CMK (cell line): ENCODE measurements at places on chromosomes 2 and 18.

- DNase-seq, result no peak
Measured at GRCh38 chr2:215832791-215833190, 180.6 kb downstream of the MREG start.

DNA sequence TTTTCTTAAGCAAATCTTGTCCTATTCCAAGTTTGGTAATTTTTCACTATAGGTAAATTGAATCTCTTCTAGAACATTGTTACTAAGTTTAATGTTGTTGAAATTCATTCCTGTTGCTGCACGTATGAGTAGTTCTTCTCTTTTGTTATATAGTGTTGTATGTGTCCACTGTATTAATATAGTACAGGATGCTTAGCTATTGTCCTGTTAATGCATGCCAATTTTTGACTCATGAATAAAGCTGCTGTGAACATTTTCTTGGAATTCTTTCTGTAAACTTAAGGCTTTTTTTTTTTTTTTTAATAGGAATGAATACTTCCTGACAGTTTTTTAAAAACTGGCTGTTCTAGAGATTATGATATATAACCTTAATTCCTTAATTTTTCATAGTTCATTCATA is 326.9 kb downstream of the SLC4A3 start:
- DNase-seq, result no peak

DNA sequence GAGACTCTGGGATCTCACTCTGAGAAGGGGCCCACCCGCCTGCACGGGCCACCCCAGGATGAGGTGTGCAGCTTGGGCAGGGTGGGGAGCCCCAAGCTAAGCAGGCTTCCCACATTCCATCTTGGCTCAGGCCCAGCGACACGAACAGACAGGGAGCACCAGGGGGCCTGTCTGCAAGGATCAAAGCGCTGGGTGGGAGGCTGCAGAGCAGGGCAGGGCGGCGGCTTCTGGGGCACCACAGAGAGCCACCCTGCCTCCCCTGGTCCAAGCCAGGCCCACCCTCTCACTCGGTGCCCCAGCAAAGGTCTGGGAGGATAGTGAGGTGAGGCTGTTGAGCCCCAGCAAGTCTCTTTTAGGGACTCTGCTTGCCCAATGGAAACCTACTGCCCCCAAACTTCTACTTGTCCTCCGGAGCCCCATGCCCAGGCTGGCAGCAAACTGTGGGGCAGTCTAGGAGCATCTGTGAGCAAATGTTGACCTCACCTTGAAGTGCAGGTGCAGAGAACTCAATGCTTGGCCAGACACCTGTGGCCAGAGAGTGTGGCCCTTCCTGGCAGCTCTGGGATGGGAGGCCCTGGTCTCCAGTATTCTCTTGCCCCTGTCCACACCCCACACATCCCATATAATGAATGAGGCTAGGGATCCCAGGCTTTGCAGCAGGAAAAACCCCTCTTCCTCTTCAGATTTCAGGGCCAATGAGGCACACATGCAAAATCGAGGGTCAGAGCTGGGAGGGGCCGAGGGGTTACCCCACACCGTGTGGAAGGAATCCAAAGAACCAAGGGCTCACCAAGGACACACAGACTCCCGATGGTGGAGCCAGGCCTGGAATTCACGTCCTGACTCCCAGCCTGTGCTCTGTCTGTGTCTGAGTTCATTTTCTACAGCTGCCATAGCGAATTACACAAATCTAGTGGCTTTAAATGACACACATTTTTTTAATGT is 18.8 kb upstream of the GLI2 start:
- no peak for DNase-seq

GRCh38 chr2:239668651-239669050 is 267.8 kb upstream of the HDAC4 start:
- no peak for DNase-seq

DNA sequence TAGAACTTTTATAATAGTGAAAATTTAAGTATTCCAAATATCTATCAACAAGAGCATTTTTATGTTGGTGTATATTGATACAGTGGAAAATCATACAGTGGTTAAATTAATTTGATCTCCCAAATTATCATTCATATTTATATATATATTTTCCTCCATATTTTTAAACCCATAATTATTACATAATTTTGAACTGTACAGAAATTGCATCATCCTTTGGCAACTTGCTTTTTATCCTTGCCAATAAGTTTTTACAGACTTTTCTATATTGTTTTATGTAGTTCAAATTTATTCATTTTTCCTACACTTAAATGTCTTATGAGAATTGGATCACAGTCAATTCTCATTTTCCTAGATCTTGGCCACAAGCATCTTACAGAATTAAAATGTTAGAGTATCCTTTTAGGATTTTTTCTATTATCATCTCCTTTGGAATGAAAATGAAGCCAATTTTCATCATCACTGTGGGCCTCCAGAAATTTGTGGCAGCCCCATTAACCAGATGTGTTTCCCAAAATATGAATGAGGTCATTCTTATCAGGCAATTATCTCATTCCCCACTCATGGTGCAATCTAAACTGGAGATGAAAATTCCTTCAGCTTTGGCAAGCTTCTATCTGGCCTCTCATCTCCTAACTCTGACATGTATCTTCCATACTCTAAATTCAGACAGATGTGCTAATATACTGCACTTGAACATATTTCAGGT is 94.2 kb upstream of the DLGAP1 start:
- DNase-seq, result no peak

GRCh38 chr18:22952525-22952924 is 19.4 kb downstream of the RBBP8 start:
- no peak for DNase-seq

GRCh38 chr18:37754141-37754540 is 188.5 kb upstream of the CELF4 start:
- no peak for DNase-seq

DNA sequence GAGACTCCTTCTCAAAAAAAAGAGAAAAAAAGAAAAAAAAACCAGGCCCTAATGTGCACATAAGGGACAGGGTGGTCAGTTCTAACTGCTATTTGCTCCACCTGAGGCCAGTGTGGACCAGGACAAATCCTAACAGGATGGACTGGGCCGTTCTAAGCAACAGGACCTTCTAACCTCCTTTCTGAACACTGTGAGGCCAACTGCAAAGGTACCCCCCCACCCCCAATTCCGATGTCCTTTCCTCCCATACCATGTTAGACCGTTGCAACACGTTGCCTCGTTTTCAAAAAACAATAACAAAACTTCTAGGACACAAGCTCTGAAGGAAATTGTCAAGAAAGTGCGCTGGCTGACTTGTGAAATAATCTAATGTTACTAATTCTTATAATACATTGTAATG is 1.2 kb downstream of the THAP4 start:
- no peak for DNase-seq

DNA sequence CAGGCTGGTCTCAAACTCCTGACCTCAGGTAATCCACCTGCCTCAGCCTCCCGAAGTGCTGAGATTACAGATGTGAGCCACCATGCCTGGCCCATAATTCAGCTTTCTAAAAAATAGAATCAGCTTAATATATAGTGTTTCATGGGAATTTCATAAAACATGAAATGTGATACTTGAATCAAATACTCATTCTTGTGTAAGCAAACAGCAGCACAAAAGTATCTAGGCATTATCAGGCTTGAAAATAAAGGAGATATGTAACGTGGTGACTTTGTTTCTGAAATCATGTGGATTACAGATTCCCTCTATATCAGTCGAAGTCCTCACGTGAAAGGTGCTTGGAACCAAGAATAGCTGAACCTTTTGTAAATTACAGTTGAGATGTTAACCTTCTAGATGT is 229.1 kb downstream of the FHOD3 start:
- DNase-seq, result no peak

- no peak for DNase-seq
Measured at GRCh38 chr2:7405861-7406715, 488.9 kb downstream of the RNF144A start.

- no peak for DNase-seq
Measured at GRCh38 chr2:113240915-113241911, 37.5 kb downstream of the PAX8 start.

DNA sequence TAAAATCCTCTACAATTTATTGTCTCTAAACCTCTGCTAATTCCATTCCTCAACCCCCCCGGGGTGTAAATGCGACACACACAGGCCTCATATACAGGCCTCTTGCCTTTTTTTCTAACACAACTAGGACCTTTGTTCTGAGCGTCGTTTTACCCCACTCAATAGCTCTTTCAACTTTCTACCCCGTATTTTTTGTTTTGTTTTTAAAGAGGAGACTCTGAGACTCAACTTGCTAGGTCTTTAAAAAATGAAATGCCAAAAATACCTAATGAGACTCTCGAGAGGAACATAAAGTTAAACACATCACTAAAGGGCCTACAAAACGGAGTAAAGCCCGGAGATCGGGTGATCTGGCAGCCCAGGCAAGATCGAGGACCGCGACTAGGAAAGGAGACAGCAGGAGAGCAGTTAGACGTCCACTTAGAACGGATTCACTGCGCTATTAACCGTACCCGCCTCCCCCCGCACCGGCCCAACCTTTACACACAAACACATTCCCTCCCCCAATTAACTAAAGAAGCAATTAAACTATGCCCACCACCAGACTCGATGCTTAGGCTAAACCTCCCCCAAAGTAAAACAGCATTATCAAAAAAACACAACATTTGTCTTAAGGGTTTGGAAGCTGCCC is 1.7 kb downstream of the TRIP12 start:
- no peak for DNase-seq

- DNase-seq, result no peak
Measured at GRCh38 chr2:32572737-32573136, 55.1 kb upstream of the TTC27 start.

DNA sequence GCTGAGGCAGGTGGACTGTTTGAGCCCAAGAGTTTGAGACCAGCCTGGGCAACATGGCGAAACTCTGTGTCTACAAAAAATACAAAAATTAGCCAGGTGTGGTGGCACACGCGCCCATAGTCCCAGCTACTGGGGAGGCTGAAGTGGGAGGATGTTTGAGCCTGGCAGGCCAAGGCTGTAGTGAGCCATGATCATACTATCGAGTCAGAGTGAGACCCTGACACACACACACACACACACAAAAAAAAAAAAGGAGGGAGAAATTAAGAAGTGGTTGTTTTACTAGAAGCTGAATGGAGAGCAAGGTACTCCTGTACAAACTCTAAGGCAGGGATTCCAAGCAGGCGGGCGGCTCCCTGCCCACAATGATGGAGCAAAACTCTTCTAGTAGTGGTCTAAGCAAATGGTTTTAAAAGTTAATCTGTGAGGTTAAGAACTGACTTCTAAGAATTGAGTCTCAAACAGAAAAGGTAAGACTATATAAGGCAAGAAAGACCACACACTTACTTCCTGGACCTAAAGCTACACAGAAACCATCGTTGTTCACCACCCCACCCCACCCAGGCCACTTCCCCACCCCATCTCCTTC is 2.6 kb downstream of the ANKRD44 start:
- no peak for DNase-seq

GRCh38 chr18:8525692-8526091 is 83.5 kb upstream of the RAB12 start:
- DNase-seq, result no peak

DNA sequence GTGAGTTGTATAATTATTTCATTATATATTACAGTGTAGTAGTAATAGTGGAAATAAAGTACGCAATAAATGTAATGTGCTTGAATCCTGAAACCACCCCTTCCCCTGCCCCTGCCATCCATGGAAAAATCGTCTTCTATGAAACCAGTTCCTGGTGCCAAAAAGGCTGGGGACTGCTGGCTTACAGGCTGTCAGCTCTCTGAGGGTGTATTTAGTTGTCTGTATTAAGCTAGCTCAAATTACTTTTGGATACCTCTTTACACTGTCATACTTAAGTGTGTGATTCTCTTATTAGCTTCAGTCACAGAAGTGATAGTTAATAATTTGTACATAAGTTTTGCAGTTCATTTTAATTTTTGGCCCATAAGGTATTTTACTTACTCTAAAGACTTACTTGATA is 29.6 kb downstream of the LCLAT1 start:
- no peak for DNase-seq

GRCh38 chr18:23684515-23685197 is 4.6 kb upstream of the LAMA3 start:
- no peak for DNase-seq

DNA sequence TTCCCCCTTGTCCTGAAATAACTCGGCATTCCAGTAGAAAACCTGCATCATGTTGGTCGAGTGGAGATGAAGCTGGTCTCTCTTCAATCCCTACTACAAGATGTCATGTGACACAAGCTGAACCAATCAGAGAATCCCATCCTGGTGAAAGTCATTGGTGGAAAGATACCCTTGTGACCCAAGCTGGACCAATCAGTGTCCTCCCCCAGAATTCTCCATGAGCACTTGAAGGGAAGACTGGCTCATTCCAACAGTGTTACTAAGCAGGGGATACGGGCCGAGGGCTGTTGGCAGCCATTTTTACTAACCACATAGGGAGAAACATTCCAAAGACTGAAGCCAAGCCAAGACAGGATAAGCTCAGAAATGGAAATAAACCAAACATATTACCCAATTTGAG is 298.3 kb downstream of the ICOS start:
- DNase-seq, result no peak

GRCh38 chr2:151063271-151063670 is 198.4 kb downstream of the RBM43 start:
- no peak for DNase-seq

- no peak for DNase-seq
Measured at GRCh38 chr2:106886916-106887758, 1.2 kb upstream of the ST6GAL2 start.

DNA sequence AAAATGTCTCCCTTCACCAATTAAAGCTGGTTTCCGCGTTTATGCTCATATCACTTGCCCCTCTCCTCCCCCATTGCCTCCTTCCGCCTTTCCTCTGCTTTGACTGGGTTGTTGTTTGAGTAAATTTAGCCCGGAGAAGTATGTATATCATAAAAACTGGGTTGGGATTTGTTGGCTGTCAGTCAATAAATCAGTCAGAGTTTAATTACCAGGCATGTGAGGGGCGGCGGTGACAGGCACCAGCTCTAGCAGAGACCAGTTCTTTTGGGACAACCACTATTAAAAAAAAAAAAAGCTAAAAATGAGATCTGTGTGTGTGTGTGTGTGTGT is 382.4 kb upstream of the SMIM21 start:
- DNase-seq, result no peak

DNA sequence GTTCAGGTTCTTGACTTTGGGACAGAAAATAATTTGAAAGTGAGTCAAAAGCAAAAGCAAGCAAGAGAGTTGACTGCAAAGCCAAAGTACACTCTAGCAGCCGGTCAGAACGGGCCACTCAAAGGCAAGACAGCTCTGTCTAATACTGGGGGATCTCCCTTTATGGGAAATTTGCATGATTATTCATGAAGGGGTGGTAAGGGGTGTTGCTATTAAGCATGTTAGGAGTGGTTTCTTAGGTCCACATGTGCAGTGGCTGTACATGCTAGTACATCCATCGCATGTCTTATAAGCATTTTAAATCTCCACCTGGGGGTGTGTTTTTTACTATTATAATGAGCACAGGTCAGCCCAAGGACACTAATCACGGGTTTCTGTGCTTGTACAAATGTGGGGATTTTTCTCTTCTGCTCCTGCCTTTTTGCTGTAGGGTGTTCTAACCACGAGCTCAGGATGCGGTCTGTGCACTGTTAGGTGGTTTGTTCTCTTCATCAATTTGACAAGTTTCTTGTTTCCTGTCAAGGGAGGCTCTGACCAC is 60.2 kb upstream of the SPP2 start:
- DNase-seq, result no peak

- no peak for DNase-seq
Measured at GRCh38 chr18:2547477-2548087, 23.7 kb downstream of the METTL4 start.
